Retinal pigment epithelial cell (primary cell): ENCODE measurements at places on chromosomes 1 and 21.

DNA sequence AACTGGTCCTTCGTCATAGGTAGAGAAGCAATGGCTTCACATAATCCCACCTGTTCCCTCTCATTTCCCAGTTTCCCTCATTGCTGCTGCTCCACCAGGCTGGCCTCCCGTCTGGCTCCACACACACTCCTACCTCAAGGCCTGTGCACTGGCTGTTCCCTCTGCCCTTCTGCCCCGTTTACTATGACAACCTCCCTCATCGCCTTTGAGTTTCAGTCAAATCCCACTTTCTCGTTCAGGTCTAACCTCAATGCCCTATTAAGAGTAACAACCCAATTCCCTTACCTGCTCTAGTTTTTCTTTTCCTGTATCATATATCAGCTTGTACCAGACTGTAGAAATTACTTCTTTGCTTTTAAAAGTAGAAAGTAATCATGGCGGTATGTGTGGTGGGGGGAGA is 589.7 kb downstream of the SMYD3 start:
- no peak for DNase-seq

DNA sequence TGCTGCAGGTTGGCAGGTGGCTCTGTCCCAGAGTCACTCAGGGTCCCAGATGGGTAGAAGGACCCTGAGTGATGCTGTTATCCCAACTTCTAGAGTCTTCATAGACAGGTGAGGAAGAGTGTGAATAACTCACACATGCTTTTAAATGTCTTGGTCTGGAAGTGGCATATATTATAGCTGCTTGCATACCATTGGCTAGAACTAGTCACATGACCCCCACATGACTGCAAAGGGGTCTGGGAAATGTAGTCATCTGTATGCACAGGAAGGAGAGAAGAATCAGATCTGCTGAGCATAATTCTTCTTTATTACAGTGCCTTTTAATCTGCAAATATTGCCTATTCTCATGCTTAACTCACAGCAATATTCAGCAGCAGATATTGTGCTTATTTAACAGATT is 28.2 kb upstream of the KLHDC7A start:
- DNase-seq, result no peak

GRCh38 chr1:23403038-23403336 is 21.6 kb downstream of the TCEA3 start:
- DNase-seq, result peak; percentile 41

- DNase-seq, result no peak
Observed at GRCh38 chr1:151994956-151995355, 1.3 kb upstream of the S100A10 start.

- DNase-seq, result no peak
Observed at GRCh38 chr1:225653463-225654276, 747 bp upstream of the ENAH start.

GRCh38 chr1:18890706-18891425 is 11.5 kb downstream of the ALDH4A1 start:
- DNase-seq, result no peak

DNA sequence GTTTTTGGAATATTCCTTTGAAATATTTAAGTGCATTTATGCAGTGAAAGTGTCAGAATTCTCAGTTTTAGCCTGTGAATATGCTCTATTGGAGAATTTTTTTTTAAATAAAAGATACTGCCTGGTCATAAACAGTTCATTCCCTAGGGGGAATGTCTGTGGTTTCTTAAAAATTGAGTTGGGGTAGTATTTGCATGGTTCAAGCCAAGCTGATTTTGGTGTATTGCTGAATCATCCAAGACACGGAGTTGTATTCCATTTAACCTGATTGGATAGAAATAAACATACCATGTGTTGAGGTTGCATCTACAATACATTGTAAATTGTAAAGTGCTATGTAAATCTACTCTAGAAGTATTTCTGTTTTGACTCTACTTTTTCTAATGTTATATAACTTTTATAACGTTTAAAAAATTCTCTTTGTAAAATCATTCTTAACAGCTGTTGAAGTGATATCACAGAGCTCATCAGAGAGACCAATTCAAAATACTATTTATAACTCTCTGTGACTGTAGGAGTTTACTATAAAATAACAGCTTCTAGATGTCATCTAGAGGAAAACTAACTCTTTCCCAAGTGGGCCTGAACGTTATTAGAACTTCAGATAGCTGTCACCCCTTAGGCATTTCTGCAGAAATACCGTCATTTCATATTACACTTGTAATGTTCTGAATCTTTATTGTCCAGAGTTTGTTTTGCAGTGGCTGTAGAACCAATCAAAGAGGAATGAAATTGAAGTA is 199.1 kb downstream of the USP25 start:
- no peak for DNase-seq

DNA sequence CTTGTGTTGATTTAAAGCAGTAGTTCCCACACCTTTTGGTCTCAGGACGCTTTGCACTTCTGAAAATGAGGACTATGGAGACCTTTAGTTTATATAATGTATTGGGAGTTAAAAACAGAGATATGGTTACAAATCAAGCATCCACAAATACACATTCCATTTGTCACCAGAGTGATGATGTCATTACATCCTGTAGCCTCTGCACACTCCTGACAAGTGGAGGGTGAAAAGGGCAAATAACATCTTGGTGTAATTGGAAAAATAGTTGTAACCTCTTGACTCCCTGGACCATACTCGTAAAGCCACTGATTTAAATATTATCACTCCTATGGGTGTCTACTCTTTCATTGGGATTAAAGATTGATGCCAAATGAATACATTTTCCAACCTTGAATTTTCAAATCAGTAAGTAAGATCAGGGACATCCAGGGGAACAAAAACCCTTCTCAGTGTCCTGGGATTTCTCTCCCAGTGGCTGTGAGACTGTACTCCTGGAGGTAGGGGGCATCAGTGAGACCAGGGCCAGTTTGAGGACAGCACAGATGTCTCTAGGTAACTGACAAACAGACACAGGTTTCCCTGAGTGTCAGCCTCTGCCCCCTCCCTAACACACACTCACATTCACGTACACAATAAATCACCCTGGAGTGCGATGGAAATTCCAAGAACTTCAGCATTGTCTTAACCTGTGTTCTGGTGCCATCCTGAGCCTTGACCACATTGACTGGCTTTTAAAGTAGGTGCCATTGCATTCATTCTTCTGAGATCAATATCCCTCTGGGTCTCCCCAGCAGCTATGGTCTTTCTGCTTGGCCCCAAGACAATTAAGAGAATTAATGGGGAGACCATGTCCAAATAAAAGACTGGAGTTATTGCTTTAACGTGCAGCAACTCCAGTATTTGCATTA is 63.0 kb downstream of the NR5A2 start:
- peak; percentile 4 for DNase-seq
